RWPE2 (cell line): ENCODE measurements at places on chromosomes 2 and 18.

DNA sequence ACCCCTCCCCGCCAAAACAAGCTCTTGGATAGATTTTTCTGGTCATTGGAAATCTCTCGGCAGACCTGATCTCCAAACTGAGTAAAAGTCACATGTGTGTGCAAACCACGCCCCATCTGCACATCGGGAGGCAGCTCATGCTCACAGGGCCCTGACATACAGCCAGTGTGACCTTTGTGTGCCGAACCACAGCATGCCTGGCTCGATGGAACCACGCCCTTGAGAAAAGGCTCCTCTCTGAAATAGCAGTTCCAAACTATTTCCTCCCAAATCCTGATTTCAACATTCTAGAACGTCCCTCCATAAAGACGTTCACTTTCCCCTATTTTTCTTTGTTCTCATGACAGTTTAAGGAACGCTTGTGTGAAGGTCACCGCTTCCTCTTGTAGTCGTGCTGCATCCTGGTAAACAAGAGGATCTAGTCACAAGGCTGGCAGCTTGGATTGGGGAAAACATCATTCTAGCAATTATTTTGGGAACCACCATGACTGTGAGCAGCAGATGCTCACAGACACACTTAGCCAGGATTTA, 59.3 kb upstream of the MAP4K4 start:
- DNase-seq = no peak

DNA sequence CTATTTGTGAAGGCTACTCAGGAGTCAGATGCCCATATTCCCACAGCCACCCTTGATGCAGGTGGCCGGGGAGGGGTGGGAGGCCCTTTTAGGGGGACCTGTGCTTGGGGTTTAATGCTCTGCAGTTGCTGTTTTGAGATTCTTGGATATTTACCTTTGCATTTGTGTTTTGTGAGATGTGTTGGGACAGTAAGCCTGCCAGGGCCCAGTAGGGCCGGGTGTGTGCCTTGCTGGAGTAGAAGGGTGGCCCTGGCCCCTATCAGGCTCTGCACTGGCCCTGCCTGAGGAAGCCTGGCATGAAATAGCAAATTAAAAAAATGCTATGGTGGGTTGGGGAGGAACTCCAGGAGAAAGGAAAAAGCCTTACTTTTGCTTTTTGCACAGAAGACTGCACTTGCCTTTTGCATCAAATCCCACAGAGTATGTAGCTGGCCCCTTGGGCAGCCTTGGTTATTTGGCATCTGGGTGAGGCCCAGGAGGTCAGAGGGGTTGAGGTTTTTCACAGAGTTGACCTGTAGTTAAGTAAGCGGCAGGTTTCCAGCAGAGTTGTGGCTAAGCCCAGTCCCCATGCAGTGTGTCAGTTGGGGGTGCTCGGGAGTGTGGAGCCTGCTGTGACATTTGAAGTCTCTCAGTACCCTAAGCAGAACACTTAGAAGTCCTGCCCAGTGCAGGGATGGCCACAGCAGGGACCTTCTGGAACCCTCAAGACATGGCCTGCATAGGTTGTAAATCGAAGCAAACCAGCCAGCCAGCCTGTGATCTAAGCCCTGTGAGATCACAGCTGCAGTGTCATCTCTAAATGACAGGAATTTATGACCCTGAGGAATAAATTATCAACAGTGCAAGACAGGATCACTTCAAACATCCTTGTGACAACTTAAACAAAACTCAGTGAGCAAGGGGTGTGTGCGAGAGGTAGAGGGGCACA, 68.8 kb downstream of the SH3RF3 start:
- DNase-seq = no peak

GRCh38 chr18:13235981-13236380, 17.4 kb downstream of the LDLRAD4 start:
- no peak for DNase-seq

- DNase-seq = no peak
These were observed 64.0 kb downstream of the ZNF407 start for GRCh38 chr18:74661691-74662090.

DNA sequence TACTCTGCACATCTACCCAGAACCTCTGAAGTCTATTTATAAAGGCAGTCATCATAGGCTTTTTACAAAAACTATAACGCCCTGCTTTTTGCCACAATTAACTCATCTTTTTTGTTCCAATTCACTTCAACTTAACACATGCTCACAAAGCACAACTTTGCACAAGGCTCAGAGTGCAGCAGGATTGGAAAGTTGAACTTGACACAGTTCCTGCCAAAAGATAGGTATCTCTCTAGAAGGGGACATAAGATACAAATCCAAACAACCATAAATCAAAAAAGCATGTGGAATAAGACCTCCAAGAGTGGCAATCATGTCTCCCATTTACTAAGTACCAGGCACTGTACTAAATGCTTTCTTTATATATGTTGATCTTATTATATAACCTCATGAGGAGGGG, 36.2 kb downstream of the RPL37A start:
- no peak for DNase-seq

- DNase-seq = no peak
These were observed 698.0 kb downstream of the TDRD15 start for GRCh38 chr2:21821672-21822227.

DNA sequence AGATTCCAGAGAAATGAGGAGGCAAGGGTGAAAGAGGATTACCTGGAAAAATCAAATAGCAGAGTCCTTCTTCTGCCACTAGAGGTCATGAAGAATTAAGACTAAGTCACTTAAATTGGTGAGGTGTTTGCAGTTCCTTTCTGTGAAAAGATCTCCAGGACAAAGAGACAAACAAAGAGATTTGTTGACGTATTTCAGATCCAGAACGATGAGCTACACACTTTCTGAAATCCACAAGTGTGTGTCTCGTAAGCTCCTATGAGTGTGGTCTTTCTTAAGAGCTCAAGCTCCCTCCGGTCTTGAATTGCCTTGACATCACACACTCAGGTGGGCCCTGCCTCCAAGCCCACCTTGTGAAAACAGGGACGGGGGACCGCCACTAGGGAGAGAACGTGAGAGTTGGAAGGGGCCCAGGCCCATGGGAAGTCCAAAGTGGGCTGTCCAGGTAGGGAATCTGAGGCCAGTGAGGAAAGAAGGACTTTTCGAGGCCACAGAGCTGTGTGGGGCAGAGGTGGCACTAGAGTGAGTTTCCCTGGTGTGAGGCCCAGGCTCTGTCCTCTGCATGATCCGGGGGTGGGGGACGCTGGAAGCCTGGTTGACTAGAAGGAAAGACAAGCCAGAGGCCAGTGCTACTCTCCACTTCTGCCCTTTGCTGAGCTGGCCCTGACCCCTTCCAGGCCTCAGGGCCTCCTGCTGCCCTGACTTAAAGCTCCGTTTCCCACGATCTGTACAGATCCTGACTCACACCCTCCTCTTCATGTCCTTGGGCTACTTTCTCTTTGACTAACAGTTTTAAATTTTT, 168.1 kb upstream of the NCK2 start:
- no peak for DNase-seq

GRCh38 chr2:162591403-162592083, 247.0 kb downstream of the KCNH7 start:
- no peak for DNase-seq

DNA sequence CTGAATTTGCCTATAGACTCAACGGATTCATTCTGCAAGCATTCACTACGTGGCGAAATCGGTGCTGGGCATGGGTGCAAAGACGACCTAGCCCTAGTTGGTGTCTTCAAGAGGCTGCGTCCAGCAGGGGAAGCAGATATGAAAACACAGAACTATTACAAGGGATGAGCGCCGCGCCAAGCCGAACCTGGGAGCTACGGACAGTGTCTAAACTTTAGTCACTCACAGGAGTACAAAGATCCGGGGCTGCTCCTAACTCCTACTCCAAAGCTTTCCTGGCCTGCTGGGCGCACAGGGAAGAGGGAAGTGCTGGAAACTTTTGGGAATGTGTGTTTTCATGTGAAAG, 732 bp upstream of the ANXA4 start:
- no peak for DNase-seq

DNA sequence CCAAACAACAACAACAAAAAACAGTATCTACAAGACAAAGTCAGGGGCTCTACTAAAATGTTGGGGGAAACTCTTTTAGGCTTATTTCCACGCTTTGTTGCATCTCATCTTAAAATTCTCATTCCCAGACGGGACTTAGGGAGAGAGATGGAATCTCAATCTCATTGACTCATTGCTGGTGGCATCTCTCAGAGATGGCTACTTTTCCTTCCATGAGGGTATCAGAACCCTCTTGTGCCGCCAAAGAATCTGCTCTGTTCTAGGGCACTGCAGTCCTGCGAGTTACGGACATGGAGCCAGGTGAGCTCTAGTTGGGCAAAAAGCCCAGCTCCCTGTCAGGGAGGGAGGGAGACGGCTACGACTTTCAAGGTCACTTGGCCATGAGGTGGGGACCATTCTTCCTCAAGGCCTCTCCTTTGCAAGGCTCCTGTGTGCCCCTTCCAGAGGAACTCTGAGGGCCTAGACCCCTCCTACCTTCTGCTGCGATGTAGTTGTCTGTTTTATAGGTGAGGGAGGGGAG, 68.0 kb downstream of the MYCN start:
- DNase-seq = no peak

- no peak for DNase-seq
These were observed 72.7 kb downstream of the TRIP12 start for GRCh38 chr2:229849073-229849472.

DNA sequence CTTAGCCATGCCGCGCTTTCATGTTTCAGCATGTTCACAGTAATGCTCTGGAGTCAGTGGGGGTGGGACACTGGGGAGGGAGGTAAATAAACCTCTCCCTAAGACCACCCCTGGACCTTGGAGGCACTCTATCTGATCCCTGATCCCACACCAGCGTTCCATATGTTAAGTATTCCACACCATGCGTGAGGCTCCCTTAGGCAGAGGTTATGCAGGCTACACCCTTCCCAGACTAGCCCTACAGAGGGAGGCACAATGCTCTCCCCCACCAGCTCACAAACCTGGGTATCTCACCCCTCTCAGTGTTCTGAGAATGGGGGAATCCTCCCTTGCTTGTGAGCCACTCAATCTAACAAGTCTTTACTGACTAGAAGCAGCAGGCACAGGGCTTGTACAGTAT, 1610.4 kb upstream of the ZEB2 start:
- DNase-seq = no peak

DNA sequence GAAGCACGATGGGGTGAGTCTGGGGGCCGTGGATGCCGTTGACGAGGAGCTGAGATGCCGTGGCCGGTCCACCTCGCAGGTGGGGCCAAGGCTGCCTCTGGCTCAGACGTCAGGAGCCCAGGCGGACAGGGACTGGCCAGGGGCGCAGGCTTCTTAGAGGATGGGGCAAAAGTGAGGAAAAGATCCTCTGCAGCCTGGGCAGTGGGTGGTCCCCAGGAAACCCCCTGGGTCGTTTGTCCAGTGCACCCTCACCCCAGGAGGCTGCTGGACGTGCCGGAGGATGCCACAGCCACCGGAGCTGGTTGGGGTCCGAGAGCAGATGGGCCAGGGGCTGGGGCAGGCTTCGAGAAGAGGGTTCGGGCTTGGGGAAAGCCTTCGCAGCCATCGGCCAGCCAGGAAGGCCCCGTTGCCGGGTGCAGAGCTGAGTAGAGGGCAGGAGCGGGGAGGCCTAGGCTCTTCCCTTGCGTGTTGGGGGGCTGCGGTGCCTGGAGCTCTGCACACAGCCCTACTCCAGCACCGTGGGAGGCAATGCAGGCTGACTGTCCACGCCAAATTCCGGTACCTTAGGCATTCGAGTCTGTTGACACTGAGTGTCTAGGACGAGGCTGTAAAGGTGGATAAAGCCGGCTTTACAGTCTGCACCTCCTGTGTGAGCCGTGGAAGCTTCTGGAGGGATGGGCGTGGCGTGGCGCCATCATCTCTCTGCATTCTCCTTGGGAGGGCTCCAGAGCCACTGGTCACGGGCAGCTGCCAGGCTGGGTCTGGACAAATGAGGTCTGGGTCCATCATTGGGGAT, 18.8 kb downstream of the GPC1 start:
- no peak for DNase-seq

DNA sequence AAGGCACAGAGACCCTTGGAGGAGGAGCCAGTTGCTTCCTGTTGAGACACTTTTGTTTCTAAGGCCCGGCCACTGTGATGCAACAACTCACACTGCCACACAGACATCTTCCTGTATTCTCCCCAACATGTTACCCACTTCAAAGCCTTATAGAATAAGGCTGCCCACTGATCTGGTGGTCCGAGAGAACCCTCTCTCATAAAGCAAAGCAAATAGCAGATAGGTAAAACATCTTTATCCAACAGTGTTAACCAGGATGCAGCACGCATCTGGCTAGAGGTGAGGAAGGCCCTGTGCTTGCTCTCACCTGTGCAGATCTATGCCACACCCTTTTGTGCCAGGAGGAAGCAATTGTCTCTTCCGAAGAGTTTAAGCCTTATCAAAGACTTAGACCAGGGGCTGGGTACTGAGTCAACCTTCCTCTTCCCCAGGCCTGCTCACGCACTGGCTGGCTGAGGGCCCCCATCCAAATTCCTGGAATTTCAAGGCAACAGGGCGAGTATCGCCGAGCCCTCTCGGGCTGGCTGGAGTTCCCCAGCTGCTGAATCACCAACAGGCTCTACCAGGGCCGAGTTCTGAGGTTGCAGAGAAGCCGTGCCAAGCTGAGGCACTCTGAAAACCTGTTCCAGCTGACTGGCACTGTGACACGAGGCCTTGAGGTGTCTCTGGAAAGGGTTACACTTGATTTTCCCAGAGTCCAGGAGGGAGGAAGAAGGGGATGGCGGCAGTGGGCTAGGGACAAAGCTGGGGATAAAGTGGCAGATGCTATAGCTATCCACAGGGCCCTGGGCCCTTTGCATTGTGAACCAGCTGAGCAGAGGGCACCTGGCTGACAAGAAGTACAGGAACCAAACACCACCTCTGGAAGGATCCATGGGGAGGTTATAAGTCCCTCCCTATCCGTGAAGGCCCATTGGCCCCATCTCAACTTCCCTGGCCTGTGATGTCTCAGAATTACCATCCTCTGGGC, 29.3 kb downstream of the TGFA start:
- peak; percentile 97 for DNase-seq

GRCh38 chr2:53568469-53568868, 199.1 kb upstream of the CHAC2 start:
- no peak for DNase-seq

- DNase-seq = no peak
These were observed 228.2 kb downstream of the CCDC178 start for GRCh38 chr18:33212363-33212762.

- no peak for DNase-seq
These were observed 16.9 kb downstream of the EIF5B start for GRCh38 chr2:99354070-99354469.

DNA sequence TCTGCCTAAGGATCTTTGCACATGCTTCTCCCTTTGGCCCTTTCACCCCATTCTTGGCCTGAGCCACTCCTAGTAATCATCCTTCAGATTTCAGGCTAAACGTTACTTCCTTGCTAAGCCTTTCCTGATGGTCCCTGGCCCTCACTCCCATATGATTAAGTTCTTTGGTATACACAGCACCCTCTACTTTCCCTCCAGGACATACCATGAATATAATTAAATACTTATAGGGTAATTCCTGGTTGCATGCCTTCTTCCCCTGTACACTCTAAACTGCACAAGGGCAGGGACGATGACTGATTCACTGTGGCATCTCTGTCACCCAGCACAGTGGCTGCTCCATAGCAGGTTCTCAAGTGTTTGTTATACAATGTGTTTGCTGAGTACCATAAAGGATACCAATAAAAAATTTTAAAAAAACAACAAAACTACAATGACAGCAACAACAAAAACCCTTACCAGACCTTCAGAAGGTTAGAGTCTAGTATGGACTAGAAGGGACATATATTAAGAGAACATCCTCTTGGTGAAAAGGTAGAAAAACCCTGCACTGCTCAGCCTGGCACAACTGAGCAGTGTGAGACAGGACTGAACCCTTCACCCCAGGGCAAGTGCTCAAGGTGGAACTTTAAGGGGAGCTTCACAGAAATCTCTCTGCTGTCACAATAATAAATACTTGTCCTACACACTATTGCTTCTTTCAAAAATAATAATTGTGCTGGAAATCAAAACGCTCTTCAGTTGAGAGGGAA, 76.2 kb downstream of the AAK1 start:
- no peak for DNase-seq
